Hematopoietic multipotent progenitor cell (in vitro differentiated cells): ENCODE measurements at places on chromosomes 4 and X.
A peak's percentile ranks its signal among the peaks of the same experiment; 100 is the strongest.

DNA sequence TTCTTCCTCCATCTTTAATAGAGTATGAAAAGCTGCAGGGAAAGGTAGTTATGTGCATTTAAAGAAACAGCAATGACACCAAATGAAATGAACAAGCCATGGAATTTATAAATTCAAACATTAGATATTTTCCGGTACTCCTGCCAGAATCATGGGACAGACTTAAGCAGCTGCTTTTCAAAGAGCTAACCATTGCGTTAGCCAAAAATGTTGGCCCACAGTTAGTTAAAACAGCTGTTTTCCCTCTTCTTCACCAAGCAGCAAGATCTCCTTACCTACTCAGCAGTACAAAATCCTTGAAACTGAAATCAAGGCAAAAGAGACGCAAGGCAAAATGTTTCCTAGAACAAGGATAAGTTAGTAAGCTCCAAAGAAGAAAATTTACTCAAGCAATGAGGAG is 64.0 kb downstream of the MANBA start:
- DNase-seq = no peak

DNA sequence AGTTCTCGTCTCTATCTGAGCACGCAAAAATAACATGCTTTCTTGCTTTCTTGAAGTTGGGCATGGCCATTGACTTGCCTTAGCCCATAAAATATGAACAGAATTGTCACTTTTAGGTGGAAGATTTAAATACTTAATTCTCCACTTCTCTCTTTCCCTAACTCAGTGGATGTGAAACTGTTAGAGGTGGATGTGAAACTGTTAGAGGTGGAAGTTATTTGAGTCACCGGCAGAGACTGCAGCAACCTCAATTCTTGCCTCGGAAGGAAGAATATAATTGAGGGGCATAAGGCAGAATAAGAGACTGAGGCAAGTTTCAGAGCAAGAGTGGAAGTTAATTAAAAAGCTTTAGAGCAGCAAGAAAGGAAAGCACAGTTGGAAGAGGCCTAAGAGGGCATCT is 2.8 kb upstream of the PARM1 start:
- DNase-seq = no peak

GRCh38 chr4:100294356-100294755 is 104.1 kb upstream of the DDIT4L start:
- no peak for DNase-seq

DNA sequence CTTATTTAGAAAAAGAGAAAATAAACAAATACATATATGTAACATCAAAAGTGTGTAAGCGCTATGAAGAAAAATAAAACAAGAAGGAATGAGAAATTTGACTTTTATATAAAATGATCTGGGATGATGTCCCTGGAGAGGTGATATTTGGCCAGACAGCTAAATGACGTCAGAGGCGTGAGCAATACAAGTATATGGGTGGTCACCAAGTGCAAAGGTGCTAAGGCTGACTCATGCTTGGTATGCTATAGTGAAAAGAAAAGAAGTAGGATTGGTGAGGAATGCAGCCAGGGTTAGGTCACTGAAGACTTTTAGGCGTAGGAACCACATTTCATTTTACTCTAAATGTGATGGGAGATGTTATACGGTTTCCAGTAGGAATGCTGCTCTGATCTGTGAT is 1049.1 kb upstream of the TENM3 start:
- DNase-seq = no peak

DNA sequence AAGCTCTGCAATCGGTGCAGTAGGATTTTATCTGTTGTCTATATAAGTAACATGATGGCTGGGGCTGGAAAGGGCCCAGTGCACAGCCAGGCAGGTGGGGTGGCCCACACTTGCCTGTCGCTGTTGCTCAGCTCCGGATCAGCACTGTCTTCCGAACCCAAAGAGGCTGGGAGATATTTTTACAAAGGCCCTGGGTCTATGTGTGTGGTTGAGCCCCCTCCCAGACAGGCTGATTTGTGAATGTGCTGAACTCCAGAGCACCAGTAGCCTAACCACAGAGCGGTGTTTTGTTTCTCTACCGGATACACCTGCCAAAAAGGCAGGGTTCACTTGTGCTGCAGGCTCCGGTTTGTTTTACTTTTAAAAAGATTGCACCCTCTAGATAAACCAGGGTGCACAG is 33.5 kb upstream of the CHRNA9 start:
- peak; percentile 58 for DNase-seq

GRCh38 chr4:1646690-1647089 is 37.4 kb downstream of the FAM53A start:
- no peak for DNase-seq

DNA sequence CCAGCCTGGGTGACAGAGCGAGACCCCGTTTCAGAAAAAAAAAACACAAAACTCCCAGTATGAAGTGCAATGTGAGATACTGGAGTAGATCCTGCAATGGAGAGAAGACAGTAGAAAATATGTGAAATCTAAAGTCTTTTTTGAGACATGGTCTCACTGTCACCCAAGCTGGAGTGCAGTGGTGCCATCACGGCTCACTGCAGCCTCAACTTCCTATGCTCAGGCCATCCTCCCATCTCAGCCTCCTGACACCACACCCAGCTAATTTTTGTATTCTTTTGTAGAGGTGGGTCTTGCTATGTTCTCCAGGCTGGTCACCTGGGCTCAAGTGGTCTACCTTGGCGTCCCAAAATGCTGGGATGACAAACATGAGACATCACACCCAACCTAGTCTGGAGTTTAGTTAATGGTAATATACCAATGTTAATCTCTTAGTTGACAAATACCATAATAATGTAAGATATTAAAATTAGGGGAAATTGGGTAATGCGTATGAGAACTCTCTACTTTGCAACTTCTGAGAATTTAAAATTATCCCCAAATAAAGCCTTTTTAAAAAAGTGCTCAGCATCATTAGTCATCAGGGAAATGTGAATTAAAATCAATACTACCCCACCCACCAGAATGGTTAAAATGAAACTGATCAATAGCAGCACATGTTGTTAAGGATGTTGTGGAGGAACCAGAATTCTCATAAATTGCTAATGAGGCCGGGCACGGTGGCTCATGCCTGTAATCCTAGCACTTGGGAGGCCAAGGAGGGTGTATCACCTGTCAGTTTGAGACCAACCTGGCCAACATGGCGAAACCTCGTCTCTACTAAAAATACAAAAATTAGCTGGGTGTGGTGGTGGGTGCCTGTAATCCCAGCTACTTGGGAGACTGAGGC is 15.0 kb downstream of the RBMX start:
- DNase-seq = no peak

- no peak for DNase-seq
These were observed 137.2 kb downstream of the FNIP2 start for GRCh38 chr4:158906073-158906472.

GRCh38 chr4:48195374-48195773 is 61.3 kb upstream of the TXK start:
- no peak for DNase-seq

- no peak for DNase-seq
These were observed 64.3 kb downstream of the LRBA start for GRCh38 chr4:150950657-150951288.

DNA sequence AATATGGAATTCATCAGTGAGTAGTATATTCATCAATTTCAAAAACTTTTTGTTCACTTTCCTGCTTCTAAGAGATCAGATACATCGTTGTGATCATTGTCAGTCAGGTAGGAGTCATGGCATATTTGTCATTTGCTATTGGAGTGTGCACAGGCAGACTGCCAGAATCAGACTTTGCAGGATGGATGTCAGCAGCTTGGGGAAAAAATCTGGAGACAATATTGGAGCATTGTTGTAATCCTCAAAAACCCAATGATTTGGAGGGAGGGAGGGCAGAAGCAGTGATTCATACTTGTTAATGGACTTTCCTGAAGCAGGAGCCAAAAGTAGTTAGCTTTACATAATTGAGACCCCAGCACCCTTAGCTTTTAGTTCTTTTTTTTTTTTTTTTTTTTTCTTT is 59.6 kb upstream of the DRP2 start:
- DNase-seq = no peak

DNA sequence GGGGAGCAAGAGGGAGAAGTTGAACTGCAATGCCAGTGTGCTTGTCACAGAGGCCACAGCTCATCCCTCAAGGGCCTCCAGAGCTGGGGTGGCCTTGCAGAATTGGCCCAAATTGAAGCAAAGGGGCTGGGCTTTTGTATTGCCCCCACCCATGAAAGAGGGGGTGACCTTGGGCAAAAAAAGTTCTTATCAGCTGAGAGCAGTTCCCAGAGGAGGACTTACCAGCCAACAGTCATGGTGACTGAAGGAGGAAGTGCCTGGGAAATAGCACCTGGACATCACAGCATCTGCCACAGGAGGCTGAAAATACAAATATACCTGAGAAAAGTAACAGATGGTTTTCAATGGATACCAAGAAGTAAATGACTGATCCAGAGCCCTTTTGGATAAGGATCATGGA is 262.4 kb downstream of the MID1IP1 start:
- DNase-seq = no peak

DNA sequence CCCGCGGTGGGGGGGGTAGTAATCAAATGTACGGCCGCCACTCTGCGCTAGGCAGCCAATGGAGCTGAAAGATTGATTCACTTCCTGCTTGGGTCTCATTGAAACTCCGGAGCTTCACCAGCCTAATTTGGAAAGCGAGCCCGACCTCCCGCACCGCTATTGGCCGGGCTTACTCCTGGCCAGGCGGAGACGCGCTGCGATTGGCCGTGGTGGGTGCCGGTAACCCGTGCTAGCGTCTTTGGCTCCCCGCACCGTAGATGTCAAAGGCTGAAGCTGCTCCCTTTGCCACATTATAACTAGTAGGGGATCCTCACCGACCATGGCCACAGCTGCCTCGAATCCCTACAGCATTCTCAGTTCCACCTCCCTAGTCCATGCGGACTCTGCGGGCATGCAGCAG is at the start of gene POU3F4:
Gene POU3F4 (plus strand): TSS at position 285 of the 400 bp plus-strand sequence. CDS start 35 bp downstream, at position 320.
- DNase-seq = peak; percentile 32

GRCh38 chr4:184473499-184474262 is 669 bp downstream of the IRF2 start:
- DNase-seq = peak; percentile 47

- peak; percentile 7 for DNase-seq
These were observed 567.7 kb downstream of the MAGEB5 start for GRCh38 chrX:26783512-26784225.

DNA sequence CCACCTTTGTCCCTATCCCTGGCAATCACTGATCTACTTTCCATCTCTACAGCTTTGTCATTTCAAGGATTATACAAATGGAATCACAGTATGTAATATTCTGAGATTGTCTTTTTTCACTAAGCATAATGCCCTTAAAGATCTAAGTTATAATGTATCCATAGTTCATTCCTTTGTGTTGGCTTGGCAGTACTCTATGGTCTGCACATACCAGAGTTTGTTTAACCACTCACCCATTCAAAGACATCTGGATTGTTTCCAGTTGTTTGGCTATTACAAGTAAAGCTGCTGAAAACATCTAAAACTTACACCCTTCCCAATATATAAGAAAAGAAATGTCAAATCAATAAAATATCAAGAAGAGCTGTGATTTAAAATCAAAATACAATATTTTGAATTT is 26.0 kb upstream of the AWAT1 start:
- DNase-seq = no peak

DNA sequence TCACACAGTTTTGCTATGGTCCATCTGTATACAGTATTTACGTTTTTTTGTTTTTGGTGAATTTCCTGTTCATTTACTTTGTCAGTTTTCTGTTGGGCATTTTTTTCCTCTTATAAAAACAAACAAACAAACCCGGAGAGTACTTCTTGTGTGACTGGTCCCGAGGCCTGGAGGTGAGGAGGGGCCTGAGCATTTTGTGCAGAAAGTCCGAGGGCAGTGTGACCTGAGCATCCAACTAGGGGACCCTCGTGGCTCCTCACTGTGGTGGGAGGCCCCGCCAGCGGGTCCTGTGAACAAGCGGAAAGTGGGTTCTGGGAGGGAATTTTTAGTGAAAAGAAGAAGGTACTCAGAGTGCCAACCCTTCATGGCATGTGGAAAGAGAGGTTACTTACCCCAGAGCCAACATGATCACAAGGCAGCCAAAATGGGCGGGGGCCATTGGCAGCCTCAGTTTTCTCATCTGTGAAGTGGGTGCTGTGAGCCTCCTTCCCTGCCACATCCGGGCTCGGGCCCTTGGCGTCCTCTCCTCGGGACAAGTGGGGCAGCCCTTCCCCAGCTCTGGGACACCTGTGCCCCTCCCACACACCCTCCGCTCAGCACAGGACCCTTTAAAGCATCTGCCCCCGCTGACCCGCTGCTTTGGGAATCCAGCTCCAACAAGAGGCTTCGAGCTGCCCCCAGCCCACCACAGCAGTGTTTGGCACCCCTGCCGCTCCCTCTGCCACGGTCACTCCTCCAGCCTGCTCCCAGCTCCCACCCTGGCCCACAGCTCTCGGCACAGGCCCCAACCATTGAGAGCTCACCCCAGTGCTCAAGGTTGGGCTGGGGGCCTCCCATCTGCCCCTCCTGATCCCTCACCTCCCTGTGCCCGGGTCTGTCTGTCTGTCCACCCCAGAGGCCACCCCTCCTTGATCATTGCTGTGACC is 22.8 kb upstream of the GPR78 start:
- DNase-seq = no peak

DNA sequence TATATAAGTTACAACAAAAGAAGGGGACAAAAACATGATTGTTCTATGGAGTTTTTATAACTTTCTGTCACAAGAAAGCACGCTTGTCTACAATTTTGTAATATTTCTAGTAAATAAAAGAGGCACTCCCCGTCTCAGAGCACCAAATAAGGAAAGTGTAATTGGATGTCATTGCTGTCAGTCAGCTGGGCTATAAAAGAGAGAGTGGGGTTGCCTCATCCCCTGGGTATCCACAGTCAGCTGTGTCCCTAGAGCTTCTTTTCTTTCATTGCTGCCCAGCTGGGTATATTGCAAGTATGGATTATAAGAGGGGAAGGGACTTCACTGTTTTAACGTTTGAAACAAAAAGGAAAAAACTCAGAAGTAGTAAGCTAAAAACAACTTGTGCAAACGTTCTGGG is 61.3 kb downstream of the NPNT start:
- no peak for DNase-seq

- no peak for DNase-seq
These were observed 214.1 kb downstream of the BCOR start for GRCh38 chrX:39883666-39884065.

DNA sequence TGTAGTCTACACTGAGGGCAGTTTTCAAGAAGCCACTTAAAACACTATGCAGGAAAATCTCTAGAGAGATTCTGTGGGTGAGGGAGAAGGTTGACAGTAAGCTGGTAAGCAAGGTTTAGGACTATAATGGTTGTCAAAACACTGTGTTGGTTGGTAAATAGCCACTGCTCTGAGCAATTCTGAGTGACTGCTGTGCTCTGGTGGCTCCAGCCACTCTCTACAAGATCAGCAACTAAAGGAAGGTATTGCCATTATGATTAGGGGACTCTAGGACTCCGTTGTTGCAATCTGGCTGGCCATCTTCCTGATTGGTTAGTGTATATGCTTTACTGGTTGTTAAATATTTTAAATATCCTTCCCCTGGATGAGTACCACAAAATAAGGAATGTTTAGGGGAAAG is 5.5 kb upstream of the FAM47E start:
- DNase-seq = no peak

- DNase-seq = no peak
These were observed 882 bp upstream of the STIM2 start for GRCh38 chr4:26859762-26860156.

GRCh38 chr4:7183780-7184460 is 8.4 kb upstream of the SORCS2 start:
- DNase-seq = no peak
